Nephron progenitor cell (in vitro differentiated cells): ENCODE measurements at places on chromosomes 7 and 10.

GRCh38 chr10:18649364-18649959, 1.9 kb downstream of the NSUN6 start:
- no peak for DNase-seq

DNA sequence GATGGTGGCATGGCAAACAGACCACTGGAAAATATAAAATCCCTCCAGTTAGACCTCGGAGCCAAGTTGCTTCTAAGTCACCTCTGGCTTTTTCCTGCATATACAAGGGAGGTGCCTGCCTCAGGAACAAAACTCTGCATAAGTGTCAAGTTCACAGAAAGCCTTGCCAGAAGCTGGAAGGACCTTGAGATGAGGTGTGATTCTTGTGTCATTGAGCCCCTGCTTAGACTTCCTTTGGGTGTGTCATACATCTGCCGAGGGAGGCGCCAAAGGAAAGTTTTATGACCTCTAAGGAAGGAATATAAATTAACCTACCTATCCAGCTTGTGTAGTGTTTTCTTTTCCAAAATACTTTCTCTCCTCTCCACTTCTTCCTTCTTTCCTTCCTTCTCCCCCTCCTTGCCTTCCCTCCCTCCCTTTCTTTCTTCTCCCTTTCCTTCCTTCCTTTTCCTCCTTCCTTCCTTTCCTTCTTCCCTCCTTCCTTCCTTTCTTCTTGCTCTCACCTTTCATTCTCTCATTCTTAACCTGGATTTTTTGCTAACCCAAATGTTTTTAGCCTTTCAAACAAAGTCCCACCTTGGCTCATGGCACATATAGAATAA, 75.2 kb downstream of the TRIL start:
- no peak for DNase-seq

DNA sequence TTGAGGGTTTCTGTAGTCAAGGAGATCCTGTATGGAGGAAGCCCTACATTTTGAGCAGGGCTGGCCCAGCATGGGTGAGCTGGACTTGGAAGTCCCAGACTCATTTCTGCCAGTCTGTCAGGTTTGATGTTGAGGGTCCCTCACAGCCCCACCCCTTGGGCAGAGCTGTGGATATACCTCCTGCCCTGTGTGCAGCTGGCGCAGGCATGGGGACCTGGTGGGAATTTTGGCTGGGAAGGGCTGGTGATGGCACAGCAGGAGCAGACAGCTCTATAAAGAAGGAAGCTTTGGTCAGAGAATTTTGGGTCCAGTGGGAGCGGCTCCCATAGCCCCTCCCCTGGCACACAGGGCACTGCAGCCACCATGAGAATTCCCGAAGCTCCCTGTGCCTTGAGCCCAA, 482.6 kb downstream of the RPS24 start:
- no peak for DNase-seq

- no peak for DNase-seq
Observed at GRCh38 chr10:93485690-93486089, 3.6 kb upstream of the MYOF start.

- DNase-seq: no peak
Observed at GRCh38 chr10:75620356-75620755, 188.9 kb downstream of the LRMDA start.

DNA sequence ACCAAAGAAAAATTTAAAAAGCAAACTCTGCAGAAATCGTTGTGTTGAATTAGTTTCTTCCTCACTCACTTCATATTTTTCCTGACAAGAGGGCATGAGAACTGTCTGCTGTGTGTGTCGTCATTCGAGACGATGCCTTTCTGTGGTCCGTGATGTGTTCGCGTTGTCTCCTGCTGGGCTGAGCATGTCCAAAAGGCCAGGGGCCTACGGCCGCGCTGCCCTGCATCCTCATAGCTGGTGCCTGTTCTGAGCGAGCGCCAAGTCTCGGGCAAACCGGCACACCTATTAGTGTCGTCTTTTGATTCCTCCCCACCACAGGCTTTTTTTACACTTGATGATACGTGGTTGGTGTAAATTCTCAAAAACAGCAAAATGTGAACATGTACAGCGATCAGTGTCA, 27.4 kb downstream of the WDR37 start:
- DNase-seq: no peak

- no peak for DNase-seq
Observed at GRCh38 chr10:89550509-89550908, 15.1 kb upstream of the SLC16A12 start.

DNA sequence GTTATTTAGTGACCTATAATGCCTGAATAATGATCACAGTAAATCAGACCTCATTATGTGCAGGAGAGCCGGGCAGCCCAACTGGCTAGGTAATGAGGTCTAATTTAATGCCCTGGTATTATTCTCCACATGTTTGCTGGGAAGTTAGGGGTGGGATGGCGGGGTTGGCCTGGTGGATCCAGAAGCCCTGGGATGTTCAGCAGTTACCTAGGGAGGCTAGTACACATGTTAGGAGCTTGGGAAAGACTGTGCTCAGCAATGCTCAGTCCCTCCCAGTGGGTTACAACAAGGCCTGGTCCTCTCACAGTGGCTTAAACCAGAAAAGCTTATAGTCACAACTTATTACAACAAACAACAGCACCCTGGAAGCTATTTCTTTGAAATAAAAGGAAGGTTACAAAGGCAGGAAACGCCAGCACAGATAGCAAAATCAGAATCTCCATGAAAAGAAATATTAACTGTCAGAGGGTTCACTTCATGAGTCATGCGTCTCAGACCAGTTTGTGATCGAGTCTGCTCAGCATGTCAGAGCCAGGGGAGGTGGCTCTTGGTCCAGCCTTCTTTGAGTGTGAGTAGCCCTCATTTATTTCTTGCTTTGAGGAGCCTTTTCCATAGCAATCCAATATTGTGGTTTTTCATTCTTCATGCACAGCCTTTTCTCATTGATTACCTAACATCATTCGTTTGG, 418.6 kb upstream of the NPVF start:
- DNase-seq: no peak

DNA sequence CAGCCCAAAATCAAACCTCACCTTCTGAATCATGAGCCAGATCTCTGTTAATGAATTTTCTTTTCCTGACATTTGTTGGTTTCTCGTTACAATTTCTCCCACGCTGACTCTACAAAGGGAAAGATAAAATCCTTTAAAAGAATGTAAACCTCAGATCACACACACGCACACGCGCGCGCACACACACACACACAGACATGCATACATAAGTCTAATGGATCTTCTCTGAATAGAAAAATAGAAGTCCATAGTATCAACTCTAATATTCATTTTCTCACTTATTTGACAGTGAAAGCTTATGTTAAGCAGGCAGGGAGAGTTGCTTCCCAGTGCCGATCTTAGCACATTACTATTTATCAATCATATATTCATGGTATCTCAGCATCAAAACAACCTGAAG, 1.4 kb downstream of the ETV1 start:
- peak; percentile 12 for DNase-seq

GRCh38 chr10:129755158-129755591, 208.9 kb downstream of the EBF3 start:
- DNase-seq: no peak

DNA sequence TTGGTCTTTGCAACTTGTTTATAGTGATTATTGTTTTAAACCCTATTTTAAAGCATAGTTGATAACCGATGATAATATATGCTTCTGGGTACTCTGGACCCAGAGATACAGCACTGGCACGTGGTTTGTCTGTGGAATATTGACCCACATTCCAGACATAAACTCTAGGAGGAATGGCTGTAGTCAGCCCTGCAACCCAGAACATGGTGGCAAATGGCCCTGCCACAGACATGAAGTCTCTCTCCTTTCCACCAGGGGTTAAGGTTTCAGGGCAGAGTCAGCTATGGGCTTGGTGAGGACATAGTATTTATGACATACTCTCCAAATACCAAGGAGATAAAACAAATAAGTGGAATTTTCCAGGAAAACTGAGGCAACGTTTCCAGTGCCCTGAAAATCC, 83.6 kb downstream of the NAMPT start:
- no peak for DNase-seq

- DNase-seq: no peak
Observed at GRCh38 chr10:49313501-49314070, 14.6 kb downstream of the C10orf71 start.

GRCh38 chr7:109158246-109158645, 588.6 kb downstream of the DNAJB9 start:
- DNase-seq: no peak

DNA sequence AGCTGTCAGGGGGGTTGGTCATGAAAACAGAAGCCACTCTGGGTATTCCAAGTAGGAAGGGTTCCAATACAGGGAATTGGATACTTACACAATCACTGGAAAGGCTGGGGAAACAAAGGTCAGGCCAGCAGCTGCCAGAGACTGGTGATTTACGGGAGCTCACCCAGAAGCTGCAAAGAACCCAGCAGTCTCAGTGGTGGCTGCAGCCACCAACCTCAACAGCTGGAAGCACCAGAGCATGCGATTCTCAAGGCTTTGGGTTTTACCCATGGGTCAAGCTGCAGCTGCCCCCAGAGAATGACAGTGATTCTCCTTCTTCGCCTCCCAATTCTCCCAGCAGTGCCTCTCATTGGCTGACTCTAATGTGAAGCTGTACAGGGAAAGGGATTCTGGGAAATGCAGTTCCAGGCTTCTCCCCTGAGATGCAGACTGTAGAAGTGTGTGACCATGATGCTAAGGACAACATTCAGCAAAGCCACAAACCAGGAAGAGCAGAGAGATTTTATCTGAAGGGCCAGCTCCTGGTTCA, 107.2 kb upstream of the TCF7L2 start:
- DNase-seq: peak; percentile 66

GRCh38 chr7:74598558-74598957, 59.0 kb upstream of the GTF2I start:
- DNase-seq: no peak

GRCh38 chr7:28020302-28020940, 160.2 kb downstream of the JAZF1 start:
- peak; percentile 62 for DNase-seq

DNA sequence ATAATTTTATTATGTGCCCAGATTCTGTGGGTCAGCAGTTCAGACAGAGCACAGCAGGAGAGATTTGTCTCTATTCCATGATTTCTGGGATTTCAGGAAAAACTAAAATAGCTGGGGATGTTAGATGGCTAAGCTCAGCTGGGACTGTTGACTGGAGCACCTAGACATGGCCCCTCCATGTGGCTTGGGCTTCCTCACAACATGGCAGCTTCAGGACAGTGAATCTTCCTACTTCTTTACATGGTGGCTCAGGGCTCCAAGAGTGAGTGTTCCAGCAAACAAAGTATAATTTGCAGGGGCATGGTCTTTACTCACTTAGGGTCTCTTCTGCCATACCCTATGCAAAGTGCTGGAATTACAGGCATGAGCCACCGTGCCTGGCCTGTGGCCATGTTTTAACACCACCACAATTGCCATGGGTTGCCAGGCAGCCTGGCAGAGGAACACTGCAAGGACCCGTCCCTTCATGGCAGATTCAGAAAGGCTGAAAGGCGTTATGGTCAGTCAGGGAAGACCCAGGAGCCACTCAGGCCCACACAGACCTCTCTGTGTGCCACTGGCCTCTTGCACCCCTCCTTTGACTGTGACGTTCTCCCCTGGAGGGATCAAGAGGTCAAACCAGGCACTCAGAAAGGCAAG, 50.8 kb upstream of the ZMIZ1 start:
- DNase-seq: no peak

- no peak for DNase-seq
Observed at GRCh38 chr7:95209276-95209675, 115.1 kb downstream of the PON1 start.

DNA sequence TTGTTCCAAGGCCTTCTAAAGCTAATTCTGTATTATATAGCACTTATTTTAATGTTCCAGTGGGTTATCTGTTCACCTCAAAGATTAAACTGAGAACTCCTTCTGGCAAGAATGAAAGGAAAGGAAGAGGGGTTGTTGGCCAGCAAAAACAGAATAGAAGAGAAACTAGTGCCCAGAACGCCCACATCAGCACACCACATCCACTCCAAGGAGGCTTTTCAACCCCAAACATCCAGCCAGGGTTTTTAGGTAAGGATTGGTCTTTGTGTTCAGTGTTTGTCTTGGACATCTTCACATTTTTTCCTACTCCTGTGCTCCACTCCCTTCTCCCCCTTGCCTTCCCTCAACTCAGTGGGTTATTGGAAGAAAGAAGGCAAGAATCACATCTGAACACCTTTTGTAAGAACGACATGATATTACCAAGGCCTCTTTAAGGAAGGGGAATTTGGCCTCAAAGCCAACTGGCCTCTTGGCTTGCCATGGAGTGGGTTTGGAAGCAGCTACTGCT, 55.8 kb downstream of the BICC1 start:
- no peak for DNase-seq
